ENCODE measurements at places on chromosomes 7 and 10. TPM values are rescaled to one million over a fixed set of nuclear protein-coding genes. Genes with fewer than 3 reads are reported as not detected.

LIPA gene
- total RNA-seq = 46.7 TPM

SCART1 gene
- 5.6 TPM for total RNA-seq

ENTPD1 gene
- total RNA-seq = 10.6 TPM

RSBN1L gene
- 21.4 TPM for total RNA-seq

BLNK gene
- total RNA-seq = 0.36 TPM

ACTL6B gene
- not detected for total RNA-seq

PARG gene
- 30.6 TPM for total RNA-seq

XRCC2 gene
- 1.2 TPM for total RNA-seq

HECTD2 gene
- 17.1 TPM for total RNA-seq

SPOCK2 gene
- 0.36 TPM for total RNA-seq

STEAP1B gene
- 31.8 TPM for total RNA-seq

PDE1C gene
- total RNA-seq = 143 TPM

FANK1 gene
- total RNA-seq = 8.5 TPM

SLC18A3 gene
- not detected for total RNA-seq

FIGNL1 gene
- 6.5 TPM for total RNA-seq

FEZF1 gene
- not detected for total RNA-seq

HOXA5 gene
- total RNA-seq = 5.8 TPM

DLX5 gene
- total RNA-seq = 2.5 TPM

ASB10 gene
- not detected for total RNA-seq

LRMDA gene
- total RNA-seq = 17.1 TPM

ARMH3 gene
- total RNA-seq = 9.1 TPM

MKX gene
- 15.3 TPM for total RNA-seq

RTKN2 gene
- total RNA-seq = 8.0 TPM

AKR1C4 gene
- not detected for total RNA-seq

IQUB gene
- total RNA-seq = 0.88 TPM

NPTX2 gene
- 2.4 TPM for total RNA-seq

PTN gene
- 33.3 TPM for total RNA-seq

HTR5A gene
- not detected for total RNA-seq

PLA2G12B gene
- not detected for total RNA-seq

NAT16 gene
- total RNA-seq = not detected

LBX1 gene
- total RNA-seq = not detected

FKBP9 gene
- 420 TPM for total RNA-seq

RET gene
- under 0.01 TPM for total RNA-seq

STEAP4 gene
- total RNA-seq = 5.4 TPM

PNLIP gene
- not detected for total RNA-seq

MINDY4 gene
- total RNA-seq = 8.5 TPM

METTL27 gene
- 8.7 TPM for total RNA-seq

Data from osteoblast (primary cell).